ENCODE measurements at places on chromosomes 4 and X. TPM values are rescaled to one million over a fixed set of nuclear protein-coding genes. Genes with fewer than 3 reads are reported as not detected.

- DNase-seq, result no peak
These were observed 235.1 kb downstream of the NR3C2 start for GRCh38 chr4:148207068-148207467.

DNA sequence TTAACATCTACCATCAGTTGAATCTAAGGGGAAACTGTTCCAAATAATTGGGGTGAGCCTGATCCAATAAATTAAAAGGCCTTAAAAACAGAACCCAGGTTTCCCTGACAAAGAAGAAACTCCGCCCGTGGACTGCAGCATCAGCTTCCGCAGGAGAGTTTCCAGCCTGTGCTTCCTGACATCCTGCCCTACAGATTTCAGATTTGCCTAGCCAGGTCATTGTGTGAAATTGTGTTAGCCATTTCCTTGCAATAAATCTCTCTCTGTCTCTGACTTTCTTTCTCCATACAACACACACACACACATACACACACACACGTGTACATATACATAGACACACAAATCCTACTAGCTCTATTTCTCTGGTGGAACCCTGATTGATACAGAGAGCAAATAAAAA is 48.3 kb upstream of the LCORL start:
- DNase-seq, result no peak

GRCh38 chrX:31266203-31267076 is 194.6 kb upstream of the FTHL17 start:
- DNase-seq, result no peak

DNA sequence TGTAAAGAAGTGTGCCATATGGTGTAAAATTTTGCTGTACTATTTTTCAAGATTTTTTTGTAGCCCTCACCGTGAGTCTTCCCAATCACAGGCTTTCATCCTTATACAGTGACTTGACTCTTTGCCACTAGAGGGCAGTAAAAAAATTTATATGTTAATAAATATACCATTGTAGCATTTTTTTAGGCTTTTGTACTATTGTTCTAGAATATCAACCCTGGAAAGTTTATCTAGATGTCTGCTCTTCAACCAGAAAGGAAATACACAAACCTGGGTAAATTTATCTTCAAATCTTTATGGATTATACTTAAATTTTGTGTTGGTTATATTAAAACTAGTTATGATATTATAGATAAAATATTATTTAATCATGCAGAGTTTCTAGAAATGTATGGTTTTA is 235.3 kb downstream of the TENM3 start:
- DNase-seq, result no peak

DNA sequence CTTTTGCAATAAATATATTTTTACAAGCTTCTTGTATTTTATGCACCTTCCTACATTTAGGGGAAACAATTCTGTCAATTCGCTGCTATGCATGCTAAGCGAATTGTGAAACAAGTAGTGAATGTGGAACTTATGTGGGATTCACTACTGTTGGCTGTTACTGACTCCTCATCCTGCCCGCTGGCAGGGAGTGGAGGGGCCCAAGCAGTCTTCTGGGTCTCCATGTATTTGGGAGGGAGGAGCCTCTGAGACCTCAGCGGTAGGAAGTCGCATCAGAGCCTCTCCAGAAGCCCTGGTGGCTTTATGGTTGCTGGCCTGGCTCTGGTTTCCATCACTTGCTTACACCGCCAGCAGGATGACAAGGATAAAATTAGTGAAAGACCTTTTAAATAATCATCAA is 3.7 kb upstream of the SETD7 start:
- DNase-seq, result no peak

- no peak for DNase-seq
These were observed 238.8 kb downstream of the GRIA3 start for GRCh38 chrX:123422875-123423274.

DNA sequence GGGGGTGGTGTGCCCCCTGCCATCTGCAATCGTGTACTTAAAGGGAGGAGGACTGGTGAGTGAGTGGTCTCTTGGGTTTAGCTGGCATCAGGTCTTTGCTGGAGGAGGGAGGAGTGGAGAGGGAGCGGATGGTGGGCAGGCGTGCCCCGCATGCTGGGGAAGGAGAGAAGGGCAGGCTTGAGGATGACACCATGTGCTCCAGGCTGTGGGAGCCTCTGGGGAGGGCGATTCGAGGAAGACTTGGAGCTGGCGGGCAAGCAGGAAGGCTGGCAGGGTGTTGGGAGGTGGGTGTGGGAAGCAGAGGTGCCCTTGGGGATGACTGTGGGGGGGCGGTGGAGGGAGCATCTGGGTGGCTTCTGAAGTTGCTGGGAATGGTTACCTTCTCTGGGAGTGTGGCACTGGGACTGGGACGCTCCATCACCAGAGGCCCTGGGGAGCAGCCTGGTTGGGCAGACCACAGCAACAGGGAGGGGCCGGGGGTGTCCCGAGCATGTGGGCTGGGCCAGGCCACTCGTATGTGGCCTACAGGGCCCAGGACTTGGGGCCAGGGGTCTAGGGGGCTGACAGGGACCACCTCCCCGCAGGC is 30.8 kb upstream of the AFAP1 start:
- DNase-seq, result no peak

- no peak for DNase-seq
These were observed 326.6 kb downstream of the GPAT3 start for GRCh38 chr4:83862471-83862870.

DNA sequence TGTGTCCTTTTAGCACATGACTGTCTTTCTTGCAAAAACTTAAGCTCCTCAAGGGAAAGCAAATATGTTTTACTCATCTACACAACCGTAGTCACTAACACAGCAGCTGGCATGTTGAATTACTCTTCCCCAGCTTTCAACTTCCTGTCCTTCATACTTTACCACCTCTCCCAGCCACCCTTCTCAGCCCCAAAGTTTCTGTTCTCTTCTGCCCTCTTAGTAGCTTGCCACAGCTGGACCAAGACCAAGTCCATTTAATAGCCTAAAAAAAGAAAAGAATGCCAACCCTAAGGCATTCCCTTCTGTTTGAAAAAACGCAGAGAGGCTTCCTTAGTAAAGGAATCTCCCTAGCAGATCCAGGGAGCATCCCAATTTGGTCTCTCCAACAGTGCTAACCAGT is 36.8 kb downstream of the SRPX2 start:
- no peak for DNase-seq

COMMD8 gene
- total RNA-seq, result 27.9 TPM

DMRTC1 gene
- not detected for total RNA-seq

EPHA5 gene
- total RNA-seq, result not detected

CNKSR2 gene
- total RNA-seq, result 6.3 TPM
